Astrocyte (in vitro differentiated cells and primary cell): ENCODE measurements at places on chromosomes 11 and 22. TPM values are rescaled to one million over a fixed set of nuclear protein-coding genes. Genes with fewer than 3 reads are reported as not detected.

DNA sequence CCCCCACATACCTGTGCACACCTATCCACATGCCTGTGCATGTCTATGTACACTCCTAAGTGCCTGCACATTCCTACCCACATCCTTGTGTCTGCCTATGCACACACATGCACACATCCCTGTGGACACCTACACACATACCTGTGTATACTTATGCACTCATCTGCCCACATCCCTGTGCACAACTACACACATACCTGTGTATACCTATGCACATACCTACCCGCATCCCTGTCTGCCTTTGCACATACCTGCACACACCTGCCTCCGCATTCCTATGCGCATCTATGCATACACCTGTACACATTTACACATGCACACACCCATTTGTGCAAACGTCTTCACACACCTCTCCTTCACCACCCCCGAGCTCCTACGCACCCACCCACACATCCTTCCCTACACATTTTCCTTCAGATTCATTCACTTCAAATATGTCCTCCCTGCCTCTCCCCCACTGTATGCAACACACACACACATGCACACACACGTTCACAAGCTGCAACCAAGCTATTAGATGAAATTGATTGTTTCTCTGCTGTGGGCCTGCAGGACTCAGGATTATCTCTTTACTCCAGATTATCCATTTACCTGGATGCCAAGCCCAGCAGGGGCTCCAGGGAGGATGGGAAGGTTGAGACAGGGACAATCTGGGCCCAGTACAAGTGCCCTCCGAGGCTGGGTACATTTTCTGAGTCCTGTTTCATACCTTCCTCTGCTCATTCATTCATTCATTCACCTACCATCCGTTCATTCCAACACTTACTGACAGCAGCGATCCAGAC is 53.2 kb downstream of the TSPAN18 start:
- DNase-seq: no peak

DNA sequence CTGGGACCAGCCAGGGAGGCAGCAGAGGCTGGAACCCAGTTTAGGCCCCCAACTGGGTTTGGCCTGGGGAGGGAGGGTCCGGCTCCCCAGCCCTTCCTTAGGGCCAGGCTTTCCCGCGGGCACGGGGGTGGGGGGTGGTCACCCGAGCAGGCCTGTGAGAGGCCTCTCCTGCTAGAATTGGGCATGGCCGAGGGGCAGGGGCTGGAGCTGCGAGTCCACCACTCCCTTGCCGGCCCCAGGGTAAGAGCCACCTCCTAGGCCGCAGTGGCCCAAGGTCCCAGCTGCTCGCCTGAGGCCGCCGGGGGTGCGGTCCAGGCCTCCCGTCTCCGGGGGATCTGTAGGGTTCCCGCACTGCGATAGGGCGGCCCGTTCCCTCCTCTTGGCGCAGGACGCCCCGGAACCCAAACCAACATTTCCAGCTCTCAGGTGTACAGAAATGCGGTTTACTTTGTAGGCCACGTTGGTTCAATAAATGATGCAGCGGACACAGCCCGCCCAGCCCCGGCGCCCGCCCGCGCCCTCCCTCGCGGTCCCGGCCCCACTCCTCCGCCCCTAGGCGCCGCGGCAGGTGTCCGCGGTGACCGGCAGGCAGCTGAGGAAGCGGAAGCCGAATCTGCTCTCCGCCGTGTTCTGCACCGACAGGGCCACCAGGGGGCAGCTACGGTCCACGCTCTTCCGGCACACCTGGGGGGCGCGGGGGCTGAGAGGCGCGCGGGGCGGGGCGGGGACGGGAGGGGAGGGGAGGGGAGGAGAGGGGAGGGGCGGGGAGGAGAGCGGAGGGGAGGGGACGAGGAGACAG is 5.9 kb downstream of the LMNTD2 start:
- DNase-seq: no peak

- DNase-seq: no peak
These were observed 409.9 kb upstream of the LUZP2 start for GRCh38 chr11:24086921-24087320.

DNA sequence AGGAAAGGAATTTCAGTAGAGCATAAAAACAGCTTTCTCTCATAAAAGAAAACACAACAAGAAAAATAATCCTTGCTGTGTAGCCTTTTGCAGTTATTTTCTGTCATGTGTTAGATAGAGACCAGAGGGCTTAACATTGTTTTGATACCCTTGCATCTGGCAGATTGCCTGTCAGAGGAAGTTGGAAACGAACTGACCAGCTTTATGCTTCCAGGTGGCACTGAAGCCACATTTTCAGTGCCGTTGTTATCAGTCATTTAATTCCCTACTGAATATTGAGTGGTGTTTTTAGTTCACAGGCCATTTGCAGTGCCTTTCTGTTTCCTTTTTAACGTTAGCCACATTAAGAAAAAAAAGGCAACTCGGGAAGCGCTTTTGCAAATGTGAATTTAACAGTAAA is 21.5 kb upstream of the RAG2 start:
- DNase-seq: no peak

DNA sequence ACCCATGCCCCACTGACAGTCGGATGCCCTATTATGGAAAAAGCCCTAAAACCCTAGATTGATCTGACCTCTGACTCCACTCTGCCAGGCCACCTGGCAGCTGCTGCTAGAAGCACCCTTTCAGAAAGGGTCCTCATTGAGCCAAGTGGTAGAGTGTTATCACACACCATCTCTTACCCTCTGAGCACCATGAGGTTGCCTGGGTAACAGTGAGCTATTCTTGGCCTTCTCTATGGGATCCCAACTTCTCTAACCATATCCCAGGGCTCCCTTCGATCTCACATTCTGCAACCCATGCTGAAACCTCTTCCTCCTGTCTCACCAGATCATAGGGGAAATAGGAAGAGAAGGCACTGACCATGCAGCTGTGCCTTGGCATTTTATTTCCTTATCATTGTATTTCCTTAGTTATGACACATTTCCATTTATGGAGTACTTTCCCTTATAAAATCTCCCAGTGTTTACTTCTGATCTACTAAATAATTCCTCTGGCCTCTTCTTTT is 52.7 kb downstream of the MPPED2 start:
- DNase-seq: no peak

UBQLNL gene
- 0.27 TPM in 1 of 2 replicates, not detected in the other for total RNA-seq

GP1BB gene
- 0.95 and 2.8 TPM in 2 replicates for total RNA-seq

PGGHG gene
- 22.9 and 25.1 TPM in 2 replicates for total RNA-seq

CELSR1 gene
- total RNA-seq: 27.6 and 38.5 TPM in 2 replicates

DNA sequence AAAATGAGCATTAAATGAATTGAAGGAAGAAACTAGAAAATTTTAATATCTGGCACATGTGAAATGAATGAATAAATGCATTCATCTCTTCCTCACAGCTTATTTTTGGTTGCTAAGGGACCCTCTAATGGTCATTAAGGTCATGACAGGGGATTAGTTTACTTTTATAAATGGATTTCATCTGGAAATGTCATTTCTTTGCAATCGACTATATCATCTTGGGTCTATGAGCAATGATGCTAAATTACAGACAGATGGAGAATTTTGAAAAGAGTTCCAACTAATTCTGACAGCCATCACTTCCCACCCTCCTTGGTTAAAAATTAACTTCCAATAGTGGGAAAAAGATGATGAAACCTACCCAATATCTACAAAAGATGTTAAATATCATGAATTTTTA is 98.0 kb downstream of the KIF18A start:
- DNase-seq: no peak

DNA sequence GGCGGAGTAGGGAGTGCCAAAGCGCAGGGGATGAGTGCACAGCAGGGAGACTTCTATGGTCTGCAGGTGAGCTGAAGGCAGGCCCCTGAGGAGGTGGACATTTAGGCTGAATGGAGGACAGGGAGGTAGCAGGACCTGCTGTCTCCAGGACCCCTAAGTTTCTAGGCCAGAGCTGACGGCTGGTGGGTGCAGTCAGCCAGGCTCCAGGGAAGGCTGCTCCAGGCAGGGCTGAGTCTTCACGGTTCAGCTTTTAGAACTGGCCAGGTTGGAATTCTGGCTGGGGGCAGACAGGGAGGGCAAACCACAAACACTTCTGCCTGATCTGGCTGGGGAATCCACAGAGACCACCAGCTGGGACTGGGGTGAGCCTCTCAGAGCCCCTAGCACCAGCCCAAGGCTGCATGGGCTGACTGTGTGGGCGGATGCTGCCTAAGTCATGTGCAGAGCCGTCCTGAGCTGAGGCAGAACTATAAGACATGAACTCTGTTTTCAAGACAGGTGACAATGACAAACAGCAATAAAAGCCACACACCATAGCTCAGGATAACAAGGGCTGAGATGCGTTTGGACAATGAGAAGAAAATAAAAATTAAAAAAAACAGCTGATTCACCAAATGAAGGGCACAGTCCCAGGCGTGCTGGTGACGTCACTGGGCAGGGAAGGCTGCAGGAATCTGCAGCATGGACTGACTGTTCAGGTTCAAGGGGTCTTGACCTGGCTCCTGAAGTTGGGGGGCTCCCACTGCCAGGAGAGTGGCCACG is 10.4 kb upstream of the MALAT1 start:
- peak; percentile 64 for DNase-seq

- no peak for DNase-seq
These were observed 19.8 kb upstream of the GALNT18 start for GRCh38 chr11:11641581-11641980.

GRCh38 chr11:120778685-120779490 is 245.0 kb upstream of the TBCEL start:
- no peak for DNase-seq

DNA sequence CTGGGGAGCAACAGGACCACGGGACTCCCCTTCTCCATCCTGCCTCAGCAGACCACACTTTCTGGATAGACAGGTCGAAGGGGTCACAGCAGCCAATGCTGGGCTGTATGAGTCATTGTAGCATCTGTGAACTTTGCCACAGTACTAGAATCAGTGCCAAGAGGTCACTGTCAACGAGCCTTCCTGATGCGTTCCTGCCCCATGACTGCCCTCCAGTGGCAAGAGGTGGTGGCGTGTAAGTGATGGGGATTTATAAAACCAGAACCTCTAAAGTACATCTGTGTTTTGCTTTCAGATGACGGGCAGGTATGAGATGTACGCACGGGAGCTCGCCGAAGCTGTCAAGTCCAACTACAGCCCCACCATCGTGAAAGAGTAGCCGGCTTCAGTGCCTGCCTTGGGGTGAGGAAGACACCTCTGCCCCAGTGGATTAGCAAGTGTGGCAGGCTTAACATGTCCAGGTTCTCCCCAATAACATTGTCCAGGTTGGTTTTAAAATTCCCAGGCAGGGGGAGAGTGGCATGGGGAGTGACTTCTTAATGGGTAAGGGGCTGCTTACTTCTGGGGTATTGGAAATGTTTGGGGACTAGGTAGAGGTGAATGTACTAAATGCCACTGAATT is 29.4 kb downstream of the GUCD1 start:
- DNase-seq: peak; percentile 25

- no peak for DNase-seq
These were observed 359.3 kb downstream of the TBC1D22A start for GRCh38 chr22:47121791-47122190.

DNA sequence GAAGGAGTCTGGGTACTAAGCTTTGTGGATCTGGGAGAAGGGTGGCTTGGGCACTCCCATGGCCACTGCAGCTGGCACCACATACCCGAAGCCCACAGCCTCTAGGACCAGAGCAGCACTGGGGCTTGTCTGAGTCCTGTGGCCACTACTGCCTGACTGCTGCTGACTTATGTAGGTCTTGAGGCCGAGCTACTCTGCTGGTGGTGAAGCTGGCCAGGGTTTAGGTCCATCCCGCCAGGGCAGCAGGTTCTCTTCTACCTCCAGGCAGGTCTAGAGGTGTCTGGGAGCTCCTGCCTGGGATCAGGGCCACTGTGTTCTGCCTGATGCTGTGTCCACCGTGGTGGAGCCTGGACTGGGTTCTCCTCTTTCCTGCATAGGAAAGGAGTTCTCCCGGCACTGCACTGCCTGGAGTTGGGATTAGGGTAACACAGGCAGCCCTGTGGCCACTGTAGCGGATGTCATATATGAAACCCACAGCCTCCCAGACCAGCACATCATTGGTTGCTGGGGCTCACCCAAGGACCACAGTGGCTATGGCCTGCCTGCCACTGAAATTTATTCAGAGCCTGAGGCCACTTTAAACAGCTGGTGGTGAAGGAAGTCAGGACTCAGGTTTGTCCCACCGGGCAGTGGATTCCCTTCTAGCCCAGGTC is 109.8 kb upstream of the SERPIND1 start:
- no peak for DNase-seq

PDE2A gene
- 0.75 and 0.82 TPM in 2 replicates for total RNA-seq

- no peak for DNase-seq
These were observed 121.7 kb downstream of the PARVA start for GRCh38 chr11:12499071-12499470.

DNA sequence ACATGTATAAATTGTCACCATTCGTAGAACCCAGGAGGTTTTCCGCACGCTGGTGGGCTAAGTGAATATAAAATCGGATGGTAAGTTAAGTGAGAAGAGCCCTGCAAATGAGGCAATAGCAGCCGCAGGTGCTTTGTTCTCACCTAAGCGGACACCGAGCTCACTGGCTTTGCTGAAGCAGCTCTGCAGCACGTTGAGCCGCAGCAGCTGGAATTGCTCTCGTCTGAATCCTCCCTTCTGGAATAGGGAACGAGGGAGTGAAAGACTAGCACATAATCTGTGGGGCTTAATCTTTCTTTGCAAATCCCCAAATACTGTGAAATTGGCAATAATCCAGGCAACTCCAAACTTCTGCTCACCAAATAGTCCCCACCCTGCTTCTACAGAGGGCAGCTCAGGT is 488.1 kb downstream of the NTM start:
- DNase-seq: no peak

DNA sequence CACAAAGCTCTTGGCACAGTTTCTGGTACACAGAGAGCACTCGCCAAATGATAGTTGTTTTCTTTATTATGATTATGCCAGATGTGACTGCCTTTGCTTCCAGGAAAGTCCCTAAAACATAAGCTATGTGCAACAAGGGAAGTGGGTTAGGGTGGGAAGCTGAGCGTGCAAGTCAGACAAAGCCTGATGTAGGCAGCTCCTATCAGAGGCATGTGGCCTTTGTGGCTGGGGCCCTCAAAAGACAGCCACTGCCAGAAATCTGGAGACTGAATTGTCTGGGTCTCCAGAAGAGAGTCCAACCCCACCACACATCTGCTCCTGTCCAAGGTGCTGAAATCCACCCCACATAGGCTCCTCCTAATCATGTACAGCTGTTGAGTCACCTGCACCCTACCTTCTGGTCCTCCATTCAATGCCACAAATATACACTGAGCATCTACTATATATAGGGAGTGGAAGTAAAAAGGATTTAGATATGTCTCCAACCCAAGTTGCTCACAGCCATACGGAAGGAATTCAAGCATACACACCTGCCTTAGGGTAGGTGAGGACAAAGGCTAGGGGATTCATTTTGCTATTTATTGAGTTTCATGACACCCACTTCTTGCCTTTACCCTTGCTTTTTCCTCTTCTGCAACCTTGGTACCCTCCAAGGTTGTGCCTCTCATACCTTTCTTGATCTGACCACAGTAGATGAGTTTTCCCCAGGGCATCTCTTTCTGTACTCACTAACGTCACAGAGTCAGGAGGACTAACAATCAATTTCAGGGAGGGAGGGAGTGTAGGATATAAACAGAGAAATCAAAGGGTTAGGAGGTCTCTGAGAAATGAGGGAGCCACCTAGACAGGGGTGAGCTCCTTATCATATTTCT is 12.4 kb downstream of the SEC14L3 start:
- DNase-seq: no peak
